ENCODE measurements at places on chromosomes 4 and X.

GRCh38 chr4:38872620-38873019 is 5.0 kb downstream of the FAM114A1 start:
- DNase-seq = no peak

- DNase-seq = no peak
Measured at GRCh38 chrX:154850957-154851611, 16.6 kb upstream of the SMIM9 start.

- no peak for DNase-seq
Measured at GRCh38 chr4:182427554-182427953, 184.4 kb downstream of the TENM3 start.

- peak; percentile 1 for DNase-seq
Measured at GRCh38 chrX:17535229-17535628, 160.2 kb downstream of the NHS start.

GRCh38 chrX:15033917-15034316 is 160.7 kb downstream of the MOSPD2 start:
- no peak for DNase-seq

DNA sequence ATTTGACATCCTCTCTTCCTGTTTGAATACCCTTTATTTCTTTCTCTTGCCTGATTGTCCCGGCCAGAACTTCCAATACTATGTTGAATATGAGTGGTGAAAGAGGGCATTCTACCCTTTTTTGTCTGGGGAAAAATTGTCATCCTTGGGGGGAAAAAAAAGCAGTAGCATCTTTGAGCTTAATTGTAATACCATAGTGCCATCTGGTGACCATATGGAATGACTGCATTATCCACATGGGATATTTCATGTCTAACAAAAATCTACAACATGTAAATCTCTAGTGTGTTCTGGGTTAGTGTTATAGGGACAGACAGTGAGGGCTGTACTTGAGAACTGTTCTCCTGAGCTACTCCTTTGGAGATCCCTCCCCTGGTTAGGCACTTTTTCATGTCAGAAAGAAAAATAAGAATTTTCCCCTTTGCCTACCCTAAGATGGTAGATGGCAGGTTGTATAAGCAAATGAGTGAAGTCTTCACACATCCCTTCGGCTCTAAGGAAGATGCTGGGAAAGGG is 26.0 kb downstream of the CAPN6 start:
- peak; percentile 1 for DNase-seq

GRCh38 chr4:24013668-24014422 is 124.0 kb upstream of the PPARGC1A start:
- DNase-seq = no peak

DNA sequence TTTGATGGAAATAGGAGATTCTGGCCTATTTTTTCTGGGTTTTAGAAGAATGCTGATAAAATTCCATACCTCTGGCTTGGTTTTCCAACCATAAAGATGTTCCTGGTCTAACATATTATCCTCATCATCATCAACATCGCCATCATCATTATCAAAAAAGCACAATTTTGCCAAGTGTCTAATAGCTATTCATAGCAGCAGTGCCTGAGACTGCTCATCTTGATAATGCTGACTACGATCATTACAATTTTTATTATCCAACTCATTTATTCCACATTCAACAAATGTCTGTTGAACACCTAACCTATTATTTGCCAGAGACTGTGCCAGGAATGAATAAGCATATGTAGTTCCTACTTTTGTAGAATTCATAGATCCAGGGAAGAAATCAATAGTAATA is 303.5 kb upstream of the GATB start:
- no peak for DNase-seq

DNA sequence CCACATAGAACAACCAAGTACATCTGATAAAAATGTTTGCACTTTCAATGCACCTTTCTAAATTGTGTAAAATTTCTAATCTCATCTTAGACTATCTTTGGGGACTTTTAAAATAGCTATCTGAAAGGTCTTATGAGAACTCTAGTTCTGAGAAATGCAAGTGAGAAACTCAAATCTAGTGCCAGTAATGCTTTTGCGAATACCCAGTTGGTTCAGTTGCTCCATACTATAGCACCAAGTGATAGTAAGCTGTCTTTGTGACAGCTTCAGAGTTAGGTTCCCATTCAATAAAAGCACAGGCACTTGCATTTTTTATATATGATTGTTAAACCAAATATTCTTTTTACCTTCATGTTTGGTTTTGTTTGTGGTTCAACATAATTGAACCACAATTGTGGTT is 4.5 kb upstream of the ITM2A start:
- DNase-seq = no peak

DNA sequence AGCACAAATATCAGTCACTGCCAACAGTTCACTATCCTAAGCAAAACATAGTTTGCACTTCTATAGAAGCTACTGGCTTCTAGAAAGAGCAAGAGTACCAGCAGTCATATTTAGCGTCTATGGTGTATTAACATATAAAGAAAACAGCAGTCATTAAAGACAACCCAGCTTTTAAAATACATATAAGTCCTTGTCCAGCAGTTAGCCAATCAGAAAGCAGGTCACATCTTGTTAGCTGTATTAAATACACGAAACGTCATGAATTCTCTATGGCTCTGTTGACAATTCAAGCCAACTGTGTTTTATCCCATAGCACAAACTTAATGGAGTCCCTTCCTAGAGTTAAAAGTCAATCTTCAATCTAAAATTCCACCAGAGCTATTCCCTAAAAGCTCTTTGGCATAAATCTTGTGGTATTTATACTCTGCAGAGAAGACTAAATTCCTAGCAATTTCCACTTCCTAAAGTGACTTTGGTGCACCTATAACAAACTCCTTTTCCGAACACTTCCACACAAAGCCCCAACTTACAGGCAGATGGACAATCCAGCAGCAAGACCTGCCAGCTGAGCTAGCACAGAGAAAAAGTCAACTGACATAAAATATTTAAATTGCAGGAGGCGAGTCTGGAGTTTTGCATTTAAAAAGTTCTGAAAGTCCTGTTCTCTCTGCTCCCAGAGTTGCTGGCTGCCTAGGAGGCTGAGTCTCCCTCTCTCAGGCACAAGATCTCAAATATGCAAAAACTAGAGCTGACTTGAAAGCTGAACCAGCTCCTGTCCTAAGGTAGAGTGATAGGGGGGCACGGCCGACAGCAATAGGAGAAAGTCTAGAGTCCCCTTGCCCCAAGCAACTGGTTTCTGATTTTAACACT is 1.3 kb downstream of the LDB2 start:
- no peak for DNase-seq
